Suppressor macrophage (primary cell): ENCODE measurements at places on chromosomes 4 and X.

GRCh38 chrX:10707773-10708172, 87.4 kb upstream of the MID1 start:
- no peak for DNase-seq

GRCh38 chrX:70033348-70034051, 16.2 kb downstream of the AWAT2 start:
- peak; percentile 38 for DNase-seq

- DNase-seq, result no peak
Observed at GRCh38 chr4:87510747-87511146, 18.4 kb downstream of the SPARCL1 start.

GRCh38 chr4:167084321-167084720, 150.0 kb downstream of the SPOCK3 start:
- DNase-seq, result no peak

GRCh38 chr4:141339966-141340365, 119.3 kb downstream of the ZNF330 start:
- no peak for DNase-seq
